ENCODE measurements at places on chromosomes 3 and 15.

- no peak for DNase-seq
Observed at GRCh38 chr3:62365391-62366125, 7.8 kb downstream of the FEZF2 start.

GRCh38 chr15:69881766-69882165 is 216.0 kb downstream of the TLE3 start:
- DNase-seq: peak; percentile 50

- DNase-seq: no peak
Observed at GRCh38 chr15:75712668-75713337, at the start of gene CSPG4. Gene CSPG4 (minus strand): TSS chr15:75712848. CDS start chr15:75712755, 93 bp downstream.

DNA sequence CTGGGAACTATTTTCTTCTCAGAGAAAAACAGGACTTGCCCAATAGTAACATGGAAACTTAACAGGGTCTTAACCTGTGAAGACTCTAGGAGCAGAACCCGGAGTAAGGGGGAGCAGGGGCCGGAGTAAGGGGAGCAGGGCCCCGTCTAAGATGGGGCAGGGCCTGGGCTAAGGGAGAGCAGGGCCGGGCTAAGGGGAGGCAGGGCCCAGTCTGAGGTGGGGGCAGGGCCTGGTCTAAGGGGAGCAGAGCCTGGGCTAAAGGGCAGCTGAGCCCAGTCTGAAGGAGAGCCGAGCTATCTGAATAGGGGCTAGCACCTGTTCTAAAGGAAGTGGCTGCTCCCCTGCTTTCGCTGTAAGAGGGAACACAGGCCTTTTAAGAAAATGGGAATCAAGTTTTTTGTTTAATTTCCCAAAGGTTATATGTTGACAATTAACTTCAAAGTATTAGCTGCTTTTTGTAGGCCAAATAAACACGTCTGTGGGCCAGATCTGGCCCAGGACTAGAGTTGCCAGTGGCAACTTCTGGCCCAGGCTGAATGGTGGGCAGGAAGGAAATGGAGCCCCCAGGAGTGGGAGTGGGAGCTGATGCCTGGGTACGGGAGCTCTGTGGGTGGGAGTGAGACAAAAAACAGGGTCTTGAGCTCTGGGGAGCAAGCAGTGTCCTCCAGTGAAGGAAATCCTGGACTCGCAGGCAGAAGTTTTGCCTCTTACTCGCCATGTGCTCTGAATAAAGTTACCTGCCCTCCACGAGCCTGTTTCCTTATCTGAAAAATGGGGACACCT is 32.5 kb downstream of the CSPG4 start:
- no peak for DNase-seq

DNA sequence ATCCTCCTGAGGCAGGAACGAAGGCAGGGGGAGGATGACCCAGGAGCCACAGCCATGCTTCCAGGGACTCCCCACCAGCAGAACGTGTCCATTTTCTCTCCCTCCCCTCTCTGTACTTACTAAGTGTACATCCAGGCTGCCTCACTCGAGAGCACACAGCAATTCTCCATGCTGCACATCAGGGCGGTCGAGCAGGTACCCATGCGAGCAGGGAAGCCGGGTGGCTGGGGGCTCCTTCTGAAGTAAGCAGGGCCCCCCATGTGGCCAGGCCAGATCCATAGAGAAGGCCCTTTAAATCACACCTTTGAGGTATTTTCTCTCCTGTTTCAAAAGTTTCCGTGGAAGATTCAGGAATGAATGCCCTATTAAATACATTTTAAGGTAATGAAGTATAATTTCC is 41.2 kb upstream of the SLC6A11 start:
- no peak for DNase-seq

- DNase-seq: no peak
Observed at GRCh38 chr3:33547101-33547500, 106.9 kb upstream of the UBP1 start.

- DNase-seq: peak; percentile 1
Observed at GRCh38 chr3:18900994-18901393, 247.3 kb upstream of the KCNH8 start.

GRCh38 chr3:46393554-46394434 is 13.1 kb downstream of the CCR5AS start:
- peak; percentile 34 for DNase-seq

DNA sequence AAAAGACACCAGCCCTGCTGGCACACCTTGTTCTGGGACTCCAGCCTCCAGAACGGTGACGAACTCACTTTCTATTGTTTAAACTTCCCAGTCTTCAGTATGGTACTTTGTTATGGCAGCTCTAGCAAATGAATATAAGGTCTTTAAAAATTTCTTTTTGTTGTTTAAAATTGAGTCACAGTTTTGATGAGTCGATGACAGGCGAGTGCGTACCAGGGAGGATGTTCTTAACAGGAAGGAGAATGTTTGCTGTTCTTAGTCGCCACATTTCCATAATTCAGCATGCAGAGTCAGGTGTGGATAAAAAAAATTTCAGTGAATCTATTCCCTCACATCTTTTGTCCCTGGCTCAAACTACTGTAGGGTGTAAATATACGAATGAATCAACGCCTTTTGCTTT is 12.4 kb downstream of the DNASE1L3 start:
- DNase-seq: no peak

GRCh38 chr3:43298292-43298691 is 12.0 kb downstream of the SNRK start:
- no peak for DNase-seq

- no peak for DNase-seq
Observed at GRCh38 chr3:193271101-193271840, 30.2 kb downstream of the PLAAT1 start.

- no peak for DNase-seq
Observed at GRCh38 chr3:48226939-48227338, 3.6 kb downstream of the CAMP start.

- no peak for DNase-seq
Observed at GRCh38 chr15:63493436-63493835, 11.0 kb upstream of the USP3 start.

DNA sequence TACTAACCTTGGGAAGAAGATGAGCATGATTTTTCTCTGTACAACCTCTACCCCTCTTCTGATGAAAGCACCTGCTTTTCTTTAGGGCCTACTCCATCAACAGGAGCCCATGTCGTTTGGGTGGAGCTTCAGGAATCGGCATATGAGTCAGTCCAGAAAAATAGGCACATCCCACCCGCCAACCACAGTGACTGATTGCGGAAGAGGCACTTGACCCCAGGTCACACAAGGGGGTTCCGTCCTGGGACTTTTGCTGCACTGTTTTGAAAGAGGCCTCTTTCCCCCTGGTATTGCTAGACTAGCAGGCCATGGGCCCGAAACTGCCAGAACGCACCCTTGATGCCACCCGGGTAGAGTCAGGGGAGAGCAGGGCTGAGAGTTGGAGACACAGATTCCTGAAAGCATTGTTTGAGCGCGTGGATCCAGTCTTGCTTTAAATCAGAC is 19.3 kb upstream of the NRROS start:
- DNase-seq: no peak

DNA sequence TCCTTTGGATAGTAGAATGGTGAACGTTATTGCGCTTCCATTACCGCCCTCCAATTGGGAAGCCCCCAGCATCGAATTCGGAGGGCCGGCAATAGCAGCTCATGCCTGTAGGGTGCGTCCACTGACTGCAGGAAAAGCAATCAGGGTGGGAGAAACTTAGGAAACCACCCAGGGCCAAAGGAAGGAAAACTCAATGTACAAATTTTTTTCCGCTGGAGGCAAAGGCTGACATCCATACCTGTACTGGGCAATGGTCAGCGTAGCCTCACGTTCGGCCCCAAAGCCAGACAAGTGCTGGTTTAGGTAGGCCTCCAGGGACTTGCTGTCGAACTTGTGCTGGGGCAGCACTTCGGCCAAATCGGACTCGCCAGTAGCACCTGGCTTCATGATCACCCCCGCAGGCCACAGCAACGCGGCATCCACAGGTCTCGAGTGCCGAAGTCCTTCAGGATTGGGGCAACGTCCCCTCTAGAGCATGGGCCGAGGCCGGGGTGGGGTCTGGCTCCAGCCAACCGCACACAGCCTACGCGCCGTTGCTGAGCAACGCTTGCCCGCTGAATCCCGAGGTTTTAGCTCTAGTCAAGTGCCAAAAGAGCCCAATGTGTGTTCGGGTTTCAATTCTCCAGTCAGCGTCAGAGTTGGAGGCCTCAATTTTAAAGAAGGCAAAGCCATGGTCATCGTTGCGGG is at the start of gene ACAD11:
ACAD11 (minus strand) TSS at position 445 of the 687 bp plus-strand sequence; CDS start at position 387, 58 bp downstream.
- DNase-seq: peak; percentile 71
